ENCODE measurements at places on chromosomes 3 and 15.
A peak's percentile ranks its signal among the peaks of the same experiment; 100 is the strongest.

DNA sequence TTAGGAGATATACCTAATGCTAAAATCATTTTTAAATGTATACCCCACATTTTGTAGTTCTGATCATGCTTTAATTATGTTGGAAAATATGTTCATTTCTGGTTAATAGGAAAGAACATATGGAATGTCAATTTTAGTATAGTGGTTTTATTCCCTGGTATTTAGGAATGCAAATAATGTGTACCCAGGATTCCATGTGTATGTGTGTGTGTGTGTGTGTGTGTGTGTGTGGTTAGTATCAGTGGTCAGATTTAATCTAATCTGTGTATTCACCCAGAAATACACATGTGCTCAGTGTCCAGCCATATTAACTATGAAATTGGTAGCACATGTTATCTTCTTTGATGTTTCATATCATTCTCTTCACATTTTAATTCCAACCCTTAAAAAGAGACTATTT lies 233.5 kb upstream of the DCBLD2 start:
- DNase-seq: peak; percentile 60

DNA sequence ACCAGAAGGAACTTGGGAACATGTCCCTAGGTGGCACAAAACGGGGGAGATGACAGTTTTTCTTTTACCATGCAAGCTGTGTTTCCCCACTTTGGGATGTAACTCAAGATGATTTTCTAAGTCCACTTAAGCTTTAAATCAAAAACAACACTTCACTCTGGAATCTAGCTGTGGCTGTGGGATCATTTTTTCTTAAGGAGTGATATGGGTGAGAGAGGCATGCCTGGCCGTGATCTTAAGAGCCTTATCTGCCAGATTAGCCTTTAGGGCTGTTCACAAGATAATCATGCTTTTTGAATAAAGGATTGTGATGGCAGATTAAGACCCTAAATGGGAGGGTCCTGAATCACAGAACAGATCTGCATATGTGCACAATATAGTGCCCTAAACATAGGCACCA lies 384.8 kb upstream of the SEMA6D start:
- no peak for DNase-seq

- DNase-seq: peak; percentile 15
These were observed 39.5 kb upstream of the GOLGA8J start for GRCh38 chr15:30043211-30043655.

GRCh38 chr3:30347679-30348216 lies 258.7 kb upstream of the TGFBR2 start:
- DNase-seq: peak; percentile 85

DNA sequence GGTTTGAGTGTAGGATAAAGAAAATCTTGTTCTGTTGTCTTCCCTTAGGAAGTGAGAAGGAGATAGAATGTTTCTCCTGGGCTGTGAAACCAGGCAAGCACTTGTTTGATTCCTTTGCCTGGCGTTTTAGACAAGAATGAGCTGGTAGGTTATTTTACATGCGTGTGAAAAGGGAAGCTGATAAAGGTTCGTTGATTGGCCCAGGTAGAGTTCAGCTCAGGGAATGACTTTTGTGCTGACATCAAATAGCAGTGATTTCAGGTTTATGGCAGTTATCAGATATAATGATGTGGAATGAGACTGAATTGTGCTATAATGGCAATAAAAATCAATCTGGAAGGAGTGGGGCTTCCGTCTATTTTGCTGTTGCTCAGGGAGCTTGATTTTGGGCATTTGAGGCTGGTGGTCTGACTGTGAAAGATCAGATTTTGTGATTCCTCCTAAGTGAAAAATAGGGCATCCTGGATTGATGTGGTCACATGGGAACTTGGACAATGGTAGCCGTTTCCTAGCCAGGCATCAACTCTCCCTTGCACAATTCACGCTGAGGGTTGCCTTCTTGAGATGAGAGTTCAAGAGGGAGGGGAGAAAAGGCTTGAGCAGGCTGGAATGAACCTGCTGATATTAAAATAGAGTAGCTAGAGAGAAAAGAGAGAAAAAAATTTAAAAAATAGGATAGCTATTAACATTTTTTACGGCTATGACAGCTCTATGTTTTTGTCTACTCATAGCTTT lies 388.9 kb downstream of the EDEM1 start:
- no peak for DNase-seq

DNA sequence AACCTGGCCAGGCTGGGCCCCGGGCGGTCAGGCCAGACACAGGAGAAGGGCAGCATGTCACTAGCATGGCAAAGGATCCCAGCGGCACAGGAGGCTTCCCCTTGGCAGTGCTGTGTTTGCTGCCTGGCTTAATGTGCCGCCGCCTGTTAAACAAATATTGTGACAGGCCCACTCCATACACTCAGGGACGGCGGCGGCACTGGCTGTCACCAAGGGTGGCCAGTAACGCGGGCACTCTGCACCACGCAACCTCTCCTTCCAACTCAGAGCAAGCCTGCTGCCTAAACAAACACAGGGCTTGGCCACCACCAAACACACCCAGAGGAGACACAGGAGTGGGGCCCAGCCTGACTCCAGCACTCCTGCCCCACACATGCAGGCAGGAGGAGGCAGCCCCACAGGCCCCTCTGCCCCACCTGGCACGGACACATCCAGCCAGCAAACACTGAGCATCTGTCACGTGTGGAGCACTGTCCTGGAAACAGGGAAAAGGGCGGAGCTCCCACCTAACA lies 48.0 kb downstream of the TPRA1 start:
- DNase-seq: no peak

DNA sequence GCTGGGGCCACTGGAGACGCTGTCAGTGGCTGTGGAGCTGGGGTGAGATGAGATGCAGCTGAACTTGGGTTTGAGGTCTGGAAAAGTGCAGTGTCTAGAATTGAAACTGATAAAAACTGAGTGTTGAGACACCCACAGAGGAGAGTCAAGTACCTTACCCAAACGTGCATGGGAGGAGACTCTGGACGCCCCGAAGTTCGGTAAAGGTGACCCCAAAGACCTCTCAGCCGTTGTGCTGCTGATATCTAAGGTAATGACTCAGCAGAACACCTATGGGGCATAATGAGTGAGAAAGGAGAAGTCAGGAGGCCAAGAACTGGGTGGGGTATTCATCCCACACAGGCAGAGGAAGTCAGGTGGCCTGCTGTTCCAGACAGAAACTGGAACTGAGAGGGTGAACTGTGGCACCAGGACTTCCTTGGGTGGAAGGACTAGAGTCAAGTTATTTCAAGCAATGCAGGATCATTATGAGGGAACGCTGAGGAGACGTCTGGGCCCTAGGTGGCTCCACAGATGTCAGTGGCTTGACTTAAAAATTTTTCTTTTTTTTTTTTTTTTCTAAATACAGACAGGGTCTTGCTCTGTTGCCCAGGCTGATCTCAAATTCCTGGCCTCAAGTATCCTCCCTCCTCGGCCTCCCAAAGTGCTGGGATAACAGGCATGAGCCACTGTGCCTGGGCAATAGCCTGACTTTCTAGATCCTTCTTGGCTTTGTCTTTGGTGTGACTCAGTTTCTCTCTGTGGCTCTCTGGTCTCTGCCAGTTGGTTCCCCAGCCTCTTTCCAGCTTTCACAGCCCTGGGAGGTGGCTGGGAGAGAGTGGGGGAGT lies 67.6 kb upstream of the GCNT3 start:
- DNase-seq: no peak

GRCh38 chr15:48592221-48592731 lies 53.2 kb downstream of the FBN1 start:
- peak; percentile 98 for DNase-seq

DNA sequence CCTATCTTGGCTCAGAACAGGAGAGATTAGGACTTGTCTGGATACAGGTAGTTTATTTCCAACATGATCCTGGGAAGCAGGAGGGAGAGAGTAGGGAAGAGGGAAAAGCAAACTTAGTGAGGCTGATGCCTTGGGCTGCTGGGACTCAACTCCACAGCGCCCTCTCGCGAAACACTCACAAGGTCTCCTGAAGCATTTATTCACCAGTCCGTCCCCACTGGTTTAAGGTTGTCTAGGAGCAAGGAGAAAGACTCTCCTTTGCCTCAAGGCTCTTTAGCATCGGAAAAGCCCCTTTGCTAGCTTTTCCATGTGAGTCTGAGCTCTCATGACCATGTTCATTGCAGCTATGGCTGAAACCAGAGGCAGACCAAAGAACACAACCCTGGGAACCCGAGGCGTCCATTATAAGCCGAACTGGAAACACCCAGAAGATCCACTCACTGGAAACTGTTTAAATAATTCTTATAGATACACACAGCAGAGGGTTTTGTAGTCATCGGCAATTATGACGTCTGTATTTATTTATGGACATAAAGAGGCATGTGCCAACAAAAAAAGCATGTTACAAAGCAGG lies 244.5 kb downstream of the CD47 start:
- DNase-seq: peak; percentile 56

DNA sequence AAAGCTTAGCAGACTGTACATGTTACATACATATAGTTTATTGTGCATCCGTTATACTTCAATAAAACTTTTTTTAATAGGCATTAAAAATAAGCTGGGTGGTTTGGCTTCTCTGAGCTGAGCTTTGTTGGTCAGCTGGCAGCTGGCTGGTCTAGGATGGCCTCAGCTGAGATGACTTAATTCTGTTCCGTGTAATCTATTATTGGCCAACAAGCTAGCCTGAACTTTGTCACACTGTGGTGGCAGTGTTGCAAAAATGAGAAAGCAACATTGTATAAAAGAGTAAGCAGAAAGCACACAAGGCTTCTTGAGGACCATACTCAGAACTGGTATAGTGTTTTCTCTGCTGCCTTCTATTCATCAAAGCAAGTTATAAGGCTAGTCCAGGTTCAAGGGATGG lies 45.2 kb downstream of the CGGBP1 start:
- no peak for DNase-seq

DNA sequence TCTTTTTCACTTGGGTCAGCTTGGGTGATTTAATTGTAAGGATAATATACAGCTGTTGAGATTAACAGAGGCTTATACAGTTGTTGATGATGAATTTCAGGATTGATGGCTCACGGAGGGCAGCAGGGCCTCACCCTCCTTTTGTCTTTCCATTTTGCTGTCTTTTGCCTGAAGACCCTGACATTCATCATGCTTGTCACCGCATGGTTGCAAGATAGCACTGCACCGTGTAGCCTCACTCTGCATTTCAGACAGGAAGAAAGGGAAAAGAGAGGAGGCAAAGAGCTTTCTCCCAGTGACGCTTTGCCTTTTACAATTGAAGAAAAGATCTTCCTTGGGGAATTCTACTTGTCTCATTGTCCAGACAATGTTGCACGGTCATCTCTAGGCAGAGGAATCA lies 115.1 kb downstream of the TPRG1 start:
- DNase-seq: no peak

DNA sequence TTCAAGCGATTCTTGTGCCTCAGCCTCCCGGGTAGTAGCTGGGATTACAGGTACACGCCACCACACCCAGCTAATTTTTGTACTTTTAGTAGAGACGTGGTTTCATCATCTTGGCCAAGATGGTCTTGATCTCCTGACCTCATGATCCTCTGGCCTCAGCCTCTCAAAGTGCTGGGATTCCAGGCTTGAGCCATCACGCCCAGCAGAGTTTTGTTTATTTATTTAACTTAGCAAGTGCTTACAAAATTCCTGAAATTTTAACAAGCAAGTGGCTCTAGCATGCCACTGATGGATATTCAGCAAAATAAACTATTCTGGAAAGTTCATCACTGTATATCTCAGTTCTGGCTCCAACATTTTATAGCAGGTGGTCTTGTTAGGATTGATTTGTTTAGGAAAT lies 585.9 kb downstream of the OTOL1 start:
- no peak for DNase-seq

- DNase-seq: peak; percentile 73
These were observed 328.4 kb upstream of the DPH6 start for GRCh38 chr15:35874260-35874905.

DNA sequence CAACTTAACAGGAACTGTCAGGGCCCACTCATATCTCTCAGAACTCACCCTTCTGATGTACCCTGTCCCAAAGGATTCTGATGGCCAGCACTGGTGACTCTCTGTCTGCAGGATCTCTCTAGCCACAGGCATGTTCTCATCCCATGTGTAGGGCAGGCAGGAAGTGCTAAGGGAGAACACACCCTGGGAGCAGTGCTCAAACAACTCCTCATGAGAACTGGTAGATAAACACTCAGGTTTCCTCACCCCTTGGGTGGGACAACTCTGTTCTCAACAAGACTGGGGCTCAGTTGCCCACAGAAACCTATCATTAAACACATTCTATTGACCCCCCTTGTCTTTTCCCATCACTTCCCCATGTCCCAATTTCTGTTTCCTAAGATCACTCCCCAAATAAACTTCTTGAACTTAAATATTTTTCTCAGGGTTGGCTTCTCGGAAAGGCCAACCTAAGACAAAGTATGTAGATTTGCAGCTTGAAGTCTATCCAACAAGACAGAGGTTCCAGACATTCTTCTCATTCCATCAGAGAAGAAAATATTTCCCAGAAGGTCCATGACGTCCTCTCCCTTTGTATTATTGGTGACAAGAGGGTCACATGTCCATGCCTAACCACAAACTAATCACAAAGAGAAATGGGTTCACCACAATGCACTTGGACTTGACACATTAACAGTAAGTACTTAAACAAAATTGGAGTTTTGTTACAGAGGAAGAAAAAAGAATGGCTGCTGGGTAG lies 276.6 kb upstream of the GADL1 start:
- peak; percentile 100 for DNase-seq

DNA sequence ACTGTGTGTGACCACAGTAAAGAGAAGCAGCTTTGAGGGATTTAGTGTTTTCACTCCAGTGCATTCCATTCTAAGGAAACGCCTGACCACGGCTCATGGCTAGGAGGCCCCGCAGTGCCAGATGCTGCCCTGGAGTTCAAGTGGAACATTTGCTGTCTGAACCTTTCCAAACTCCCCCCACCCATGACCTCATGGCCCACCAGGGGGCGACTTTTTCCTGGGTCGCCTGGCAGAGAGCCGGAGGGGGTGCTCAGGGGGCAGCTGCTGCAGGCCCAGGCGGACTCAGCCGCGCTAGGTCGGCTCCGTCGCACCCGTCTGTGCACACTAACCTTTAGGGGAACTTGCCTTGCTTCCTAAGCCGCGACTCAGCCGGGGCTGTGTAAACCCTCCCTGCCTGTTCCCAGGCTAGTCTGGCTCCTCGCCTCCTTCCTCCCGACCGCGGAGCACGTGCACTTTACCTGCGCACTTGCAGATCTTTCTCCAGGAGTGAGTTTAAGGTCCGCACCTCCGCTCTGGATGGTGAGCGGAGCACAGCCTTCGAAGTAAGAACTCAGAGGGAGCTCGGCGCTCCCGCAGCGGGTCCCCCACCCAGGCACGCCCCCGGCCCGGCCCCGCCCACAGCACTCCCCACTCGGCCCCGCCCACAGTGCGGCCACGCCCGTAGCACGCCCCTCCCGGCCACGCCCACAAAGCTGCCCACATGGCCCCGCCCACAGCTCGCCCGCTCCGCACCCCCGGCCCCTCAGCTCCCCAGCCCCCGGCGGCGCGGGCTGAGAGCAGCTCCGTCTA lies at the start of gene OCA2:
OCA2 (minus strand) TSS at position 550 of the 789 bp plus-strand sequence. CDS start 17,441 bp downstream, outside the sequence.
- DNase-seq: peak; percentile 67

DNA sequence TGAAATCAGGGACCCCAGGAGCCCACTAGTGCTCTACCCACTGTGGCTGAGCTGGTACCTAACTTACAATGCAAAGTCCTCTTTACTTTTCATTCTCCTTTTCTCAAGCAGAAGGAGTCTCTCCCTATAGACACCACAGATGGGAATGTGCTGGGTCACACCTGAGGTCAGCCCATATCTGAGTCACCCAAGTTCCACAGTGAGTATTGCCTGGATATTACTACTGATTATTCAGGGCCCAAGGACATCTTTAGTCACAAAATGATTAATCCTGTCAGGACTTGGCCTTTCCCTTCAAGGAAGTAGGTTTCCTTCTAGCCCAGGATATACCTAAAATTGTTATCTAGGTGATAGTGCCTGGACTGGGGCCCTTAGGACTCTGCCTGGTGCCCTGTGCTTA lies 1305.2 kb downstream of the SI start:
- no peak for DNase-seq

GRCh38 chr15:42131826-42132806 lies 24.3 kb downstream of the PLA2G4F start:
- DNase-seq: no peak

GRCh38 chr3:55704521-55704920 lies 217.4 kb upstream of the WNT5A start:
- peak; percentile 86 for DNase-seq

All from AG10803 (cell line).